ENCODE measurements at places on chromosomes 11 and 22.

- DNase-seq = no peak
Measured at GRCh38 chr11:66258473-66258893, 10.0 kb upstream of the RAB1B start.

GRCh38 chr22:26756675-26757293, 99.4 kb downstream of the MIAT start:
- DNase-seq = peak; percentile 36

DNA sequence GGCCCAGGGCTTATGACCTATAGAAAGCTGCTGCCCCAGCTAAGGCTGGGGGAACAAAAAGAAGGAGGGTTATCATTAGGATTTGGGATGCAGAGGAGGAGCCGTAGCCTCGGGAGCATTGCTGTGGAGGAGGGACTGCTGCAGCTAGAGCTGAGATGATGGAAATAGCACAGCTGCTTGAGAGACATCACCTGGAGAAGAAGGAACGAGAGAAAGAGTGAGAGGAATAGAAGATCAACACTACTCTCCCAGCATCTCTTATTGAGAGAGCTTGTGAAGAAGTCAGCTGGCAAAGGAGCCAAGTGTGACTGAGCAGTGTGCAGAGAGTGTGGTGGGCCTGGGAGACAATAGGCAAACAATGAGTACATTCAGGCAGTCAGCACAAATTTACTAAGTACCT, 100.7 kb upstream of the PLET1 start:
- DNase-seq = no peak

GRCh38 chr22:27011133-27011532, 353.7 kb downstream of the MIAT start:
- DNase-seq = no peak

DNA sequence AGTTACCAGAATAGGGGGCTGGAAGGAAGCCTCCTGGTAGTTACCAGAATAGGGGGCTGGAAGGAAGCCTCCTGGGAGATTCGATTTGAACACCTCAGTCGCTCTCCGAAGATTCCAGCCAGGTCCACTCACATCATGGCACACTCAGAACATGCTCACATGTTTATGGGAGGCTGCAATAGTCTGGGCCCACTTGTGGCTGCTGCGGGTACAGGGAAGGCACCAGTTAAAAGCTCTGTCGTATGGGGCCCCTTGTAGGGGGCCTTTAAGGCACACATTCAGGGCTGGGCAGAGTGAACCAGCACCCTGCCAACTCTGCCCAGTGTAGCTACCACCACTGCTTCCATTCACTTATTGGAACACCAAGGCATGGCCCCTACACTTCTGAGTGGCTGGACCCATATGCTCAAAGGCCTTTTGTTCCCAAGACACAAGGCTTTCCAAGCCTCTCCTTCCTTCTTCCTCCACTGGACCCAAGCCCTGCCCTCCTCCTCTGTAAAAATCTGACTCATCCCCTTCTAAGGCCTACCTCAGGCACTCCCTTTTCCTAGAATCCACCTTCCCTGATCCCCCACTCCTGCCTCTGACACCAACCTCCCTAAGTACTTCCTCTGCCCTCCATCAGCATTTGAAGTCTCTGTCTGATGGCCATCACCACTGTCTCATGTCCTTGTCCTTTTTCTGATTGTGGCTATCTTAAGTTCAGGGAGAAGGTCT, 28.0 kb downstream of the USP35 start:
- DNase-seq = no peak

DNA sequence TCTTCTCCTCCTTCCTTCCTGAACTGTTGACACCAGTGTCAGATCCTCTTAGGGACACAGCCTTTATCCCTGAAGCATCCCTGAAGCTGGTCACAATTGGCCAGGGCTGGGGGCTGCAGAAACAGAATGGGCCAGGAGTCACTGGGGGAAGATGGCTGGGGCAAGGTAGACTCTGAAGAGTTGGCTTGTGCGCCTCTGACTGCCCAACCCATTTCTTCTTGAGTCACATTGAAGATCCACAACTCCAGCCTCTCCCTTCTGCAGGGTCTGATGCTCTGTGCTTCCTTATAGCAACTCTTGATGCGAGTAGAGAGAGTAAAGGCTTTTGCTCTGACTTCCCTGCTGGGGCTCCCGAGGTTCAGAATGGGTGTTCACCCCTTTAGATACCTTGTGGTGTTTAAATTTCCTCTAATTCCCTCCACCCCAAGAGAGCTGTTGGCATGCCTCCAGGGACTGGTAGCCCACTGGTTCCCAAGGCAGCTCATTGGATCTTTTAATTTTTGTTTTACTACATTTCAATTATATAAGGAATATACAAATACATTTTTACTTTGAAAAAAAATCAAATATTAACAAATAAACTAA, 13.4 kb downstream of the PRDM11 start:
- DNase-seq = no peak

DNA sequence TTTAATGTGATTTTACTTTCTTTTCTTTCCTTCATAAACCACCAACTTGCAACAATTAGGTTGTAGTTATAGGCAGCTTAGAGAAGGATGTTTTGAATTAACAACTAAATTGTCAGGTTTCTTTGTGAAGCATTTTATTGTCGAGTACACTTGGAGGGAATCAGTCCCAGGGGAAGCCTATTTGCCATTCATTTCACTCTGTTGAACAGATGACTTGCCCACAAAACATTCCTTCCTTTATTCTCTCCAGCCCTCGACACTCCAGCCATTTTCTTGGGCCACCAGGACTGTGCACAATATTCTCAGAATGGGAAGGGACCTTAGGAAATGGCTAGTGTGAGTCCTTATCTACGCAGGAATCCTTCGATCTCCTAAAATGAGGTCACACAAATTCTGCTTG, 620.6 kb downstream of the SOX6 start:
- no peak for DNase-seq

DNA sequence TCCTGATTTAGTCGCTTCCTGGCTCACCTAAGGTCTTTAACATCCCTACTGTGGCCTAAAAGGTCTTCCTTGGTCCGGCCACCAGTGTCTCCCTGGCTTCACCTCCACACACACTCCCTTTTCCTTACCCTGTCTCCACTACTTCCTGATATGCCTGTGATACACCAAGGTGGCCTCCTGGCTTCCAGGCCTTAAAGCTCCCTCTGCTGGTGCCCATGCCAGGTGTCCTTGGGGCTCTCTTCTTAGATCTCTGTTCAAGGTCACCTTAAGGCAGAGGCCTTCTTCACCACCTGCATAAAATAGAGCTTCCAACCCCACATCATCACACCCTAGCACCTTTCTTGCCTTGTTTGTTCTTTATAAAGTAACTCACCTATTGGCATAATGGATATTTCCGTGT, 787.7 kb downstream of the NTM start:
- DNase-seq = no peak

DNA sequence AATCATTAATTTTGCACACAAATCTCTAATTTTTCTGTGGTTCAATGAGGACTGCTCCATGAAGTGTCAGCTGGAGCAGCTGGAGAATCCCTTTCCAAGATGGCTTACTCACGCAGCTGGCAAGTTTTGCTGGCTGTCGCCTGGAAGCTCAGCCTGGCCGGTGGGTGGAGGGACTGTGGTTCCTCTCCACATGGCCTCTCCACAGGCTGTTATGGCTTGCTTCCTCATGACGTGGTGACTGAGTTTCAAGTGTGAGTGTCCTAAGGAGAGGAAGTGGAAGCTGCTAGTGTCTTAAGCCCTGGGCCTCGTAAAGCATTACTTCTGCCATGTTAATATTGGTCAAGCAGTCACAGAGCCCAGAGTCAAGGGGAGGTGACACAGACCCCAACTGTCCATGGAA, 14.0 kb upstream of the NRIP3 start:
- no peak for DNase-seq

DNA sequence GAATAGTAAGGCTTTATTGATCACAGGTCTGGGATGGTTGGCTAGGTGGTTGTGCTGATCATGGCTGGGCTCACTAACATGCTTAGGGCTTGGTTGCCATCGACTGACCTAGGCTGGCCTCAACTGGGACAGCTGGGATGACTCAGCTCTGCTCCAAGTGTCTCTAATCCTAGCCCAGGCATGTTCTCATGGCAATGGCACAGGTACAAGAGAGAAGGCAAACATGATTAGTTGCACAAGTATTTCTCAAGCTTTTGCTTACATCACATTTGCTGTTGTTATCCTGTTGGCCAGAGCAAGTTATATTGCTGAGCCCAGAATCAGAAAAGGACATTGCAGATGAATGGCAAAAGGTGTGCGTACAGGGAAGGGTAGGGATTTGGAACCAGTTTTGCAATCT, 68.5 kb upstream of the SLC35C1 start:
- no peak for DNase-seq

GRCh38 chr22:49390954-49391353, 436.7 kb downstream of the BRD1 start:
- no peak for DNase-seq

- no peak for DNase-seq
Measured at GRCh38 chr11:87361891-87362290, 324.2 kb downstream of the TMEM135 start.
